ENCODE measurements at places on chromosomes 7 and 10. TPM values are rescaled to one million over a fixed set of nuclear protein-coding genes. Genes with fewer than 3 reads are reported as not detected.

DNA sequence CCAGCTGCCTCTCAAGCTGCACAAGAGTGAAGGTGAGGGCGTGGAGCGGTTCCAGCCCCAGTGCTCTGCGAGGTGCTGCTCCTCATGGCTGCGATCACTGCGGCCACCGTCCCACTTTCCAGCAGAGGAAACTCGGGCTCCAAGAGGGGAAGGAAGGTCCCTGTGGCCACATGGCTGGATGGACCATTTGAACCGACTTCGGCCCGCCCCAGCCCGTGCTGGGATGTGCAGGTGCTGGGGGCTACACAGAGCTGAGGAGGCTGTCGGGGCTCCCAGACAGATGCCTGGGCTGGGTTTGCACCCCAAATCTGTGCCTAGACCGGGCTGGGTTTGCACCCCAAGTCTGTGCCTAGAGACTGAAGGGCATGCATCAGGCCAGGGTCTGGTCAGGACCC is 186.6 kb downstream of the DNAJB6 start:
- DNase-seq = no peak

DNA sequence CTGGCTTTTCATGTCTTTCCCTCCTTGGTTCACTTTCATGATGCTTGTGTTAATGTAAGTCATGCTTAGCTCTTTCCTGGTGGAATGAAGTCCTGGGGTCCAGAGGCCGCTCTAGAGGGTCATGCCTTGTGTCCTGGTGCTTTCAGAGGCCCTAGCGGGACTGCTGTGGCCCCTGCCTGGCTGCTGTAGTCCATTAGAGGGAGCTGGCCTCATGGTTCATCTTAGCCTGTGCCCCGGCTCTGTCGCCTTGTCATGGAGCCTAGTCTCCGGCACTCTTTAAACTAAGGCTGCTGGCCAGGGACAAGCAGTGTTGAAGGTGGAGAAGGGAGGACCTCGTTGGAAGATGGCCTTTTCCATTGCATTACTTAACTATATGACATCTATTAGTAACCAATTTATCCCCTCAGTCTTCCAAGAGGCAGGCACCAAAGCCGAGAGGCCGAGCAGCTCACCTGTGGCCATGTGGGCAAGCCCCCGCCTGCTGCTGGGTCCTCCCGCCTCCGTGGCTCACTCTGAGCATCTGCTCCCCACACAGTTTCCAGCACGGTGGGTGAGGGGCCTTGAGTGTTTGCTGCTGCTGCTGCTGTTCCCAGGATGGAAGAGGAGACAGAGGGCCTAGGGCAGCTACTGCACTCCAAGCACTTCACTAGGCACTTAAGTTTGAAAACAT is 5.0 kb upstream of the NDUFB2 start:
- DNase-seq = no peak

DNA sequence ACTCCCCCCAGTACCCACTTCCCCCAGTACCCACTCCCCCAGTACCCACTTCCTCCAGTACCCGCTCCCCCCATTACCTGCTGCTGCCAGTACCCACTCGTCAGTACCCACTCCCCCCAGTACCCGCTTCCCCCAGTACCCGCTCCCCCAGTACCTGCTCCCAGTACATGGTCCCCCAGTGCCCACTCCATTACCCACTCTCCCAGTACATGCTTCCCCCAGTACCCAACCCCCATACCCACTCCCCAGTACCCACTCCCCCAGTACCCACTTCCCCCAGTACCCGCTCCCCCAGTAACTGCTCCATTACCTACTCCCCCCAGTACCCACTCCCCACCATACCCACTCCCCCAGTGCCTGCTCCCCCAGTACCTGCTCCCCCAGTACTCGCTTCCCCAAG is 550.6 kb downstream of the DNAJB6 start:
- no peak for DNase-seq

DNA sequence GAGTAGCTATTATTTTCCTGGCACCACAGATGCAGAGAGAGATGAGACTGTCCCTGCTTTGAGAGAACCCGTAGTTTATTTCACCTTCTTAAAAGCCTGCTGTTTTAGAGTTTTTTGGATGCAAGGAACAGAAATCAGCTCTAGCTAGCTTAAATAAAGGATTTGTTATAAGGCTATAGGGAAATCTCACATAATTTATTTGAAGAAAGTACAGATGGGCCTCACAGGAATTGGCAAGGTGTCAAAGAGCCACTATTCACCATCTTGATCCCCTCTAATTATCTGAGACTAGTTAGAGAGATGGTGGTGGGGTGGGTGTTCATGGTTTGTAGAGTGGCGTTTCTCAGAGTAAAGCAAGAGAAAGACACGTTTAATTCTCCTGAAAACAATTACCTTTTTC is 7.3 kb downstream of the KMT2E start:
- DNase-seq = no peak

DNA sequence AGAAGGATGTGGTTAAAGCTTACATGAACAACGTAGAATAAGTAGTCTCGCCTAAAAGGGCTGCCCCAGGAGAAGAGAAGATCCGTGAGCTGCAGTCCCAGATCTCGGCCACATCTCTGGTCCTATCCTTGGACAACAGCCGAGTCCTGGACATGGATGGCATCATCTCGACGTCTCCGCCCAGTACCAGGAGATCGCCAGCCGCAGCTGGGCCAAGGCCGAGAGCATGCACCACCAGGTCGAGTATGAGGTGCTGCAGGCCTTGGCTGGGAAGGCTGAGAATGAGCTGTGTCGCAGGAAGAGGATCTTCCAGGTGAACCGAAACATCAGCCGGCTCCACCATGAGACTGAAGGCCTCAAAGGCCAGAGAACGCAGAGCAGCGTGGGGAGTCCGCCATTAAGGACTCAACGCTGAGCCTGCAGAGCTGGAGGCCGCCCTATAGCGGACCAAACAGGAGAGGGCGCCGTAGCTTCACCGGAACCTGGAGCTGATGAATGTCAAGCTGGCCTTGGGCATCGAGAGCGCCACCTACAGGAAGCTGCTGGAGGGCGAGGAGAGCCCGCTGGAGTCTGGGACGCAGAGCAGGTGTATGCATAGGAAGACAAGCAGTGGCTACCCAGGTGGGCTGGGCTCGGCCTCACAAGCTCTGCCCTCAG is 22.2 kb downstream of the LIPK start:
- DNase-seq = no peak

TFAM gene
- 41.0 TPM for total RNA-seq

DNA sequence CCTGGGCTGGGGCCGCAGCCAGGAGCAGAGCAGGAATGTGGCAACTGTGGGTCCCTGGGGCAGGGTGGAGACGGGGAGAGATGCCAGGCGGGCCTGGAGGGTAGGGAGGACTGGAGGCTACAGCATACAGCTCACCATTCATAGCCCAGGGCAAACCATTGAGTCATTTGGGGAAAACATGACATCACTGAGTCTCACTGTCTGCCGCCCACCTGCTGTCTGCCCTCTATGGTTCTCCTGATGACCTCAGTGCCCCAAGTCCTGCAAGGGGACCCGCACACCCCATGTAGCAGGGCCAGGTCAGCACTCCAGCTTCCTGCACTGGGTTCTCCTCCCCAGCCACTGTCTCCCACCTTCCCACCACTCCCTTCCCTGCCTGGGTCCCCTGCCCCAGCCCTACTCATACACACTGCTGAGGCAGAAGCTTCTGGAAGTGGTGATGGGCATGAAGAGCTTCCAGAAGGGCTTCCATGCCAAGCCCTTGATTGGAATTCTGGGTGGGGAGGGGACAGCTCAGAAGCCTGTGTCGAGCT is 10.4 kb downstream of the CHST3 start:
- no peak for DNase-seq

STEAP1B gene
- total RNA-seq = not detected

DNA sequence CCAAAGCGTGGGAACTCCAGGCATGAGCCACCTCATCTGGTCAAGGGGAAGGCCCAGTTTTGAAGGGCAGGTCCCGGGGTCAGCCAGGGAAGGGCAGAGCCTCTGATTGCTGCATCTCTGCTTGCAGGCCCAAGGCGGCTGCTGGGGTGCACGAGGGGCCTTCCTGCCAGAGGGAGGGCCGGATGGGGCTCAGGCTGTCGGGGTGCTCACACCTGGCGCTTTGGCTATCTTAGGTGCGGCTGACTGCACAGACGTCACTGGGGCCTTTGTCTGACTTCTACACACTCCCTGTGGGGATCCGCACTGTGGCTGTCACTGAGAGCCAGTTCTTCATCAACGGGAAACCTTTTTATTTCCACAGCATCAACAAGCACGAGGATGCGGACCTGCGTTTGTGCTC is 68.7 kb downstream of the ZNF727 start:
- DNase-seq = no peak

GRCh38 chr10:88390041-88390440 is 193.1 kb downstream of the RNLS start:
- no peak for DNase-seq

DNA sequence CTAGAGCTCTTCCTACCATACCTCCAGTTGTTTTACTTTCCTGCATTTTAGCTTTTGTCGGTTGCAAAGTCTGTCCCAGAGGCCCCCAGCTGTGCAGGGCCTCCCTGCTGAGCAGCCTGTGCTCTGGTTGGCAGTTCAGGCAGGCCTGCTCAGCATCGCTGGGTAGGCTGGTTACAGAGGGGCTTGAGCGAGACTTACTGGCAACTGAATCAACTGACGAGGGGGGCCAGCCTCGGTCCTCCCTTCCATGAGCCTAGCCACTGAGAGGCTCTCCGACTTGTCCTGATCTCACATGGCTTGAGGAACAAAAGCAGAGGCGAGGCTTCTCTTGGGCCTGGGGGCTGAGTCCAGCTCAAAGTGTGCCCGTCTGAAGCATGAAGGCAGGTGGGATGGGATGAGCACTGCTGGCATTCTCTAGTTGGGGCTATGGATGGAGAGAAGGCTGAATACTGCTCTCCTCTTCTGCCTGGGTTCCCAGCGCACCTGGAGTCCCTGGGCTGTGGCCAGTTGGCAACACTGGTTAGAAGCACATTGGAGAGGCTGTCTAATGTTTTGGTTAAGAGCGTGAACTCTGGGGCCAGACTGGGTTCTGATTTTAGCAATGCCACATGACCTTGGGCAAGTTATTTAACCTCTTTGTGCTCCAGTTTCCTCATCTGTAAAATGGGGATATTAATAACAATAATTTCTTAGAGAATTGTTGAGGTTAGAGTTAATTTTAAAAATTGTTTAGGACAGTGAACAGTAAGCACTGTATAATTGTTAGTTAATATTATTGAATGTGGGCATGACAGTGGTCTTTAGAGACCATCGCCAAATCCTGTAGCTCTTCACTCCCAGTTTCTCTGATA is 6.9 kb upstream of the SFRP5 start:
- DNase-seq = no peak

DNA sequence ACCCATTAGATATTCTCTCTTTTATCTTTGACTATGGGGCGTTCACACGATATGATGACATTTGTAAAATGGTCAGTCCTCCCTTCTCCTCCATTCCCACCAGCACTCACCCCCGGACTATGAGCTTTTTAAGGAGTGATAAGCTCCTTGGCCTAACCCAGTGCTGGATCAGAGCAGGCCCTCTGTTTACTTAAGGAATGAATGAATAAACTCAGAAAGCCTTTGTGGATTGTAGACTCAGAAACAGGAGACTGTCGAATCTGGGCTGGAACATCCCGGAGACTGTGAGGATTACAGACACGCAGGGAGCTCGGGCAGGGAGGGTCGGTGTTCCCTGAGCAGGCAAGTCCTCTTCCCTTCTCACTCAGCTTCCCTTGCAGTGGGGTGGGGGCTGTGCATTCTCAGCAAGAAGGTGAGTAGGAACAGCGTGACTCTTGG is 6.8 kb upstream of the ZCCHC24 start:
- no peak for DNase-seq

DNA sequence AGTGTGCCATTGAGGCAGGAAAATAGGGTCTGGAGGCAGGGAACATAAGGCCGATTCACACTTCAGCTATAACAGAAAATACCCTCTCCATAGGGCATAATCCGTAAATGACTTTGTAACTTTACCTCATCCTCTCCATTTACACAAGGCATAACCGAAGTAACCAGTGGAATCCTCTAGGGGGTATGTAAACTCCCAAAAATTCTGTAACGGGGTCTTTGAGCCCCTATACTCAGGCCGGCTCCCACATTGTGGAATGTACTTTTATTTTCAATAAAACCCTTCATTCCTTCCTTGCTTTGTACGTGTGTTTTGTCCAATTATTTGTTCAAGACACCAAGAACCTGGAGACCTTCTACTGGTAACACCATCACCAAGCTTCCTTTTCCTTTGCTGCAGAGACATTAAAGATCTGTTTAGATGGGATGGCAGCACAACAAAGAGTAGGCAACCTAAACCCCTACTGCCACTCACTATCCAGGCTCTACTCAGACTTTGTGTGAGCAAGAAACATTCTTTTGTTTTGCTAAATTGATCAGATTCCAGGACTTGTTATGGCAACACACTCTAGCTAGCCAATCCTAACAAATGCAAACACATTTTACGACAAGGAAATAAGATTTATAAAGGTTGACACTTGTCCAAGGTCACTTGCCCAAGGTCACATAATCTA is 99.3 kb downstream of the DGKI start:
- DNase-seq = no peak

HOXA1 gene
- total RNA-seq = 0.49 TPM

MBL2 gene
- total RNA-seq = not detected

GRCh38 chr7:46155367-46155766 is 234.3 kb upstream of the IGFBP3 start:
- DNase-seq = no peak

DNA sequence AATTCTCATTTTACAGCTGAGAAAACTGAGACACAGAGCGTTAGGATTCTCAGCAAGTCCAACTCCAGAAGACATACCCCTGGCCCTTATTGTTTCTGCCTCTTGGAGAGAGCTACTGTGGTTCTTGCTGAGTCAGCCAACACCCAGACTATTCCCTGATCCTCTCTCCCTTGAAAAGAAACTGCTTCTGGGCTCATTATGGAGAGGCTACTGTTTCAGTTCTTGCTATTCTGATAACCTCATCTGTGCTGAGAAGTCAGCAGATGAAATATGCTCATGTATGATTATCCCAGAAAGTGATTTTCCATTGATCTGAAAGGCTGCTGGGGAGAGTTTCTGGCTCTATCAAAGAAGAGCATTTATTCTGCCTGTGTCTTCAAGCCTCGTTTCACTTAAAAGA is 455.6 kb upstream of the COBL start:
- no peak for DNase-seq

TDRD1 gene
- total RNA-seq = not detected

DNA sequence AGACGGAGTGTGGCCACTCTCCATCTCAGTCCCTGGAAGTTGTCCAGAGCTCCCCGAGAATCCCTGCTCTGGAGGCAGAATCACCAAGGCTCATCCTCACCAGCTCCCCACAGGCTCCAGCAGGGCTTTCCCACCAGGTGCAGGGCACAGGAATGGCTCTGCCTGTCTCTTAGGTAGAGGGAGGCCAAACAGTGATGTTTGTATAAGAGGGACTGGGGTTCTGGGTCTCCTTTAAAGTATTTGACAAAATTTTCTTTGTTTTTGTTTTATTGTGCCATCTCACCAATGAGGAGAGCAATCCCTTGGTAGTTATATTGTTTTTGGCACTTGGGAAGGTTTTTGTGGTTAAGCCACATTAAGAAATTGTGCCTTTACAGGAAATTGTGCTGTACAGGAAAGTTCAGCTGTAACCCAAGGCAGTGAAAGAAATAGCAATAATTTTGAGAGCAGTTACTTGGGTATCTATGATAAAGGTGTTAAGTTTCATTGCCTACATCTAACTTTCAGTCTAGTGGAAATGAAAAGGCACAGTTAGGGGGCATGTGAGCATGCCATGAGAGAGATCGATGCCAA is 219.3 kb upstream of the PRSS58 start:
- peak; percentile 43 for DNase-seq

GRCh38 chr10:71998840-71999194 is 34.6 kb downstream of the CHST3 start:
- no peak for DNase-seq

All from naive thymus-derived CD4-positive, alpha-beta T cell (primary cell).